A172 (cell line): ENCODE measurements at places on chromosomes 6 and 20.
A peak's percentile ranks its signal among the peaks of the same experiment; 100 is the strongest.

GRCh38 chr6:54958446-54958845 is 111.9 kb downstream of the FAM83B start:
- DNase-seq = no peak

DNA sequence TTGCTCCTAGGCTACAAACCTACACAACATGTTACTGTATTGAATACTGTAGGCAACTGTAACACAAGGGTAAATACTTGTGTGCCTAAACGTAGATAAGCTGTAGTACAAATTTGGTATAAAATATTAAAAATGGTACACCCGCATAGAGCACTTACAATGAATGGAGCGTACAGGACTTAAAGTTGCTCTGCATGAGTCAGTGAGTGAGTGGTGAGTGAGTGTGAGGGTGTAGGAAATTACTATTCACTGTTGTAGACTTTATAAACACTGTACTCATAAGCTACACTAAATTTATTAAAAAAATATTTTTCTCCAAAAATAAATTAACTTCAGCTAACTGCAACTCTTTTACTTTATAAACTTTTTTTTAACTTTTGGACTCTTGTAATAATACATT is 391.6 kb downstream of the ADGRB3 start:
- no peak for DNase-seq

DNA sequence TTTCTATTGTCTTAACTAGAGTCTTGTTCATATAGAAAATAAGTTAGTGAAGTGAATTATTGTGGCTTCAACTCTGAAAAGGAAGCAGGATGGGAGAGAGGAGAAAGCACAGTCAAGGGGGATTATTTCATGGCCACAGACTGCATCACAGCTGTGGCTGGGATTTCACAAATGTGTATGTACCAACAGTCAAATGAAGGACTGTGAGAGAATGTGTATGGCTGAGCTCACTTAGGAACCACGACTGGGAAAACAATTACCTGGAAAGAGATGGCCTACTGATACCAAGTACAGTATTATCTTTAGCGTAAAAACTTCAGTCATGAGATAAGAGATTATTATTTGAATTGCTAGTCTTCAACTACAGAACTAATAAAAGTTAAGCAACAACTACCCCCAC is 54.9 kb downstream of the SESN1 start:
- DNase-seq = no peak

DNA sequence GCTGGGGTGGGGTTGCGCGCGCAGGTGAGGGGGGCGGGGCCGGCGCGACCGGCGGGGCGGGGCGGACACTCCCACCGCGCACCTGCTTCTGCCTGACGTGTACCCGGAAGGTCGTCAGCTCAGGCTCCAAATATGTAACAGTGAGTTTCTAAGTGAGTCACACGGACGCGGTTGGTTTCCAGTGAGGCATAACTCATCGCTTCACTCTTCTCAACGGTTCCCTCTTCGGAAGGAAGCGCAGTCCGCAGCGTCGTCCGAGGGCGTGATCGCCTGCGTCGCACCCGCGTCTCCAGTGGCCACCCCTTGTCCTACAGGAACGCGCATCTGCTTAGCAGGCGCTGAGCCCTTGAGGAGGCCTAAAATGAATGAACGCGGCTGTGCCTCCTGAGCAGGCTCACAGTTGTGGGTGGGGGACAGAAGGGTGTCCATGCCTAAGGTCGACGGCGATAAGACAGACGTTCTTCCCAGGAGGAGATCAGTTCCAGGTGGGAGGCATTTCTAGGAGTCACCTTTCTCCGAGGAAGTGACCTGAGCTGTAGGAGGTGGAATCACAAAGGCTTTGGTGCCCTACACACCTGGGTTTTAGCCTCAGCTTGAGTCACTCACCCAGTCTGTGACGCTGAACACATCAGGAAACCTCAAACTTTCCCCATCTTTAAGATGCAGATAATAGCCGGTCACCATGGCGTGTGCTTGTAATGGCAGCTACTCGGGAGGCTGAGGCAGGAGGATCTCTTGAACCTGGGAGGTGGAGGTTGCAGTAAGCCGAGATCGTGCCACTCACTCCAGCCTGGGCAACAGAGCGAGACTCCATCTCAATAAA is 50.9 kb upstream of the EZR start:
- peak; percentile 97 for DNase-seq

DNA sequence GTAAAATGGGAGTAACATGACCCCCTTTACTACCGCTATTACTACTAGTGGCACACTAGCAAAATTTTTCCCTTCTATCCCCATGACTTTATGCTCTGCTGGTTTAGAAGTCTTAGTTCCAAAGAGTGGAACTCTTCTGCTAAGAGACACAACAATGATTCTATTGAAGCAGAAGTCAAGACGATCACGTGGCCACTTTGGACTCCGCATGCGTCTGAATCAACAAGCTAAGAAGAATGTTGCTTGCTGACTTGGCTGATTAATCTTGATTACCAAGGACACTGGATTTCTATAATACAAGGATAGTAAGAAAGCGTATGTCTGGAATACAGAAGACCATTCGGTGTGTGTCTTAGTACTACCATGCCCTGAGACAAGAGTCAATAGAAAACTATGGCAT is 244.7 kb upstream of the BTBD3 start:
- no peak for DNase-seq

- no peak for DNase-seq
These were observed 9.9 kb upstream of the SNX9 start for GRCh38 chr6:157813191-157813590.

GRCh38 chr6:97958134-97958533 is 675.1 kb upstream of the MMS22L start:
- peak; percentile 67 for DNase-seq

GRCh38 chr20:60583741-60584140 is 625.5 kb downstream of the CDH26 start:
- DNase-seq = no peak

GRCh38 chr6:134634966-134635365 is 314.9 kb downstream of the ALDH8A1 start:
- DNase-seq = no peak

GRCh38 chr6:40419377-40419776 is 167.8 kb downstream of the LRFN2 start:
- no peak for DNase-seq

DNA sequence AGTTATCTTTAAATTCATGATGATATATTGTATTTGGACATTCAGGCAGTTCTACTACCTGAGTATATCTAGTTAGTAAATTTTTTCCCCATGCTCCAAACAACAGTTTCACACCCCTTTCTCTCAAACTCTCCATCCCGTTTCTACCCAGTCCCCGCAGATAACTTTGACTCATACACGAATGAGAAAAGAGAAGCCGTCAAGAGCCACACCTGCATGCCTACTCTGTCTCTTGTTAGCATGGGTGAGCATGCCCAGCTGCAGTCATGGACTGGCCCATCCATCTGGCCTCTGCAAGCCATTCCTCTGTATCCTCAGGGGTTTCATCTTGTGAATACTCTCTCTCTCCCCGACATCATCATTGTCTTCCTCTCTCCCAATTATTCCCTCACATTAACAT is 41.5 kb downstream of the MYB start:
- no peak for DNase-seq

- DNase-seq = peak; percentile 98
These were observed 3.5 kb upstream of the PRIM2 start for GRCh38 chr6:57313711-57314471.

- DNase-seq = peak; percentile 28
These were observed 383.8 kb downstream of the TFAP2A start for GRCh38 chr6:10030942-10031537.

DNA sequence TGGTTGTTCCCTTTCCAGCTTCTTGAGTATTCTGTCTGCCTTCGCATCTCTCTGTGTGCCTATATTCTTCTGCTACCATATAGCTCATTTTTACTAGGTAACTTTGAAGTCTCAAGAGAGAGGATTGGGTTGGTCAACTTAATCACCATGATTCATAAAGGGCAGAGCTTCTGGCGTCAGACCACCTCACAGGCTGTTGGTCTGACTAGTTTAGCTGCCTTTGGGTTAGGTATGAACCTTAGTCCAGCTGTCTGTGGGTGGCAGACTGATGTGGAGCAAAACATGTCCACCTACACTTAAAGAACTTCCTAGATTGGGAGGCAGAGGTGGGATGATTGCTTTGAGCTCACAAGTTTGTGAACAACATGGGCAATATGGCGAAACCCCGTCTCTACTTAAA is 192.2 kb upstream of the SGK1 start:
- DNase-seq = no peak

DNA sequence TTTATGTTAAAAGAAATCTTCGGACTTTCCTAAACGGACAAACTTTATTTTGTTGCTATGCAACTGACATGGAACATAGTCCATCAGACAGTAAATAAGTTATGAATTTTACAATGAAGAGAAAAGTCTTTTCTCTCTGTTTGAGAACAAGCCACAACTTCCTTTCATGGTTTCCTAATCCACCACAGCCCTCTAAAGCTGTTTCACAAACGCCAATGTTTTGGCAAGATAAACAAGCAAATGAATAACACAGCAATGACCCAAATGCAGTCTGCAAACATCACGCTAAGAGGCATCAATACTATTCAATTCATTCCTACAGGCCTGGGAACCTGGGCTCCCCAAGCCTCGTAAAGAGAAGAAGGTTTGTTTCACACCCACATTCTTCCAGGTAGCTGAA is 60.4 kb downstream of the HAO1 start:
- DNase-seq = no peak

GRCh38 chr20:44003609-44004008 is 89.0 kb downstream of the TOX2 start:
- DNase-seq = no peak

- no peak for DNase-seq
These were observed 24.1 kb downstream of the HECA start for GRCh38 chr6:139159016-139159415.

- no peak for DNase-seq
These were observed 168.2 kb downstream of the SMOC2 start for GRCh38 chr6:168609026-168609685.

DNA sequence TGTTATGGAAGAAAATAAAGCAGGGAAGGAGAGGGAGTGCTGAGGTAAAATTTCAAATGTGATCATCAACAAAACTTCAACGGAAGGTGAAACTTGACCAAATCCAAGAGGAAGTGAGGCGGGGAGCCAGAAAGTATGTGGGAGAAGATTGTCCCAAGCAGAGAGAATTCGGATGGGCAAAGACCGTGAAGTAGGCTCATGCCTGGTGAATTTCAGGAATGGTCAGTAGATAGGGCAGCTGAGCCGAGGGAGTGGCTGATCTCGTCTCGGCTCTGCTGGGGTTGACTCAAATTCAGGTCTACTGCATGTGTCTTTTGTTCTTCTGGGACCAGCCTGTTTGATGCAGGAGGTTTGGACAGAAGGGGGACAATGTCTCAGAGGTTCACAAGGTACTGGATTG is 7.0 kb upstream of the CSNK2A1 start:
- DNase-seq = no peak

DNA sequence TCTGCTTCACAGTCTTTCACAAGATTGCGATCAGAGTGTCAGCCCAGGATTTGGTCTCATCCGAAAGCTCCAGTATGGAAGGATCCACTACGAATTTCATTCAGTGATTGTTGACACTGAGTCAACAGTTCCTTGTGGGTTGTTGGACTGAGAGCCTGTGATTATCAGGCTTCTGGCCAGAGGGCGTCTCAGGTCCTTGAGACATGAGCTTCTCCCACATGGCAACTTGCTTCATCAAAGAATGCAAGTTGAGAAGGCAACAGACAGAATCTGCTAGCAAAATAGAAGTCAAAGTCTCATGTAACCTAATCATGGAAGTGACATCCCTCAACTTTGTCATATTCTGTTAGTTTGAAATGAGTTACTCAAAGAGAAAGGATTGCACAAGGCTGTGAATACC is 40.5 kb upstream of the PKHD1 start:
- no peak for DNase-seq

DNA sequence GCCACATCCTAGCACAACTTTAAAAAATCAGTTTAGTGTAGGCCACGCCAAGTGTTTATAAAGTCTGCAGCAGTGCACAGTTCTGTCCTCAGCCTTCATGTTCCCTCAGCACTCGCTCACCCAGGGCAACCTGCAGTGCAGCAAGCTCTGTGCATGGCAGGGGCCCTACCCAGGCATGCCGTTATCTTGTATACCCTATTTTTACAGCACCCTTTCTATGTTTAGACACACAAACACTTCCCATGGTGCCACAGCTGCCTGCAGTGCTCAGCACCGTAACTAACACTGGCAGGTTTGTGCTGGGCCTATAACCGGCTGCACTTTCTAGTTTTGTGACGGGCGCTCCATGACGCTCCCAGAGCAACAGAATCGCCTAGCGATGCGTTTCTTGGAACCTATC is 43.8 kb downstream of the ZBTB46 start:
- DNase-seq = no peak

- no peak for DNase-seq
These were observed 126.6 kb upstream of the NAA20 start for GRCh38 chr20:19890445-19891051.
